Fibroblast of skin of left biceps (primary cell): ENCODE measurements at places on chromosomes 1 and 21.

DNA sequence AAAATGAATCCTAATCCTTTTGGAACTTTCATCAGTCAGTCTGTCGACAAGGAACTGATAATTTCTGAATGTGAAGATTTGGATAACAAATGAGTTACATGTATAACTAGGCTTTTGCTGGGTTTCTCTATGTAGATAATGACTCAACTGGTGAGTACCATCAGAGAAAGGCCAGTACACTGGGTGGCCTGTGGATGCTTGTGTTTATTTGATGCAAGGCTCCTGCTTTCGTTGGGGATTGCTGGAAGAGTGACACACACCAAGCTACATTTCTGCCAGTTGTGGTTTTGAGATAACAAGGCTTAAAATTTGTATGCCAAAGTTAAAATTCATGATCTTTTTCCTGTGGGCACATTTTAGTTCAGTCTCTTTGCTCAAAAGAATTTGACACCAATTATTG is 115.7 kb upstream of the UBE2U start:
- DNase-seq, result peak; percentile 34

GRCh38 chr1:23692308-23692871 is 784 bp downstream of the RPL11 start:
- DNase-seq, result no peak

GRCh38 chr1:67713057-67713846 is 28.3 kb downstream of the GADD45A start:
- peak; percentile 56 for DNase-seq

DNA sequence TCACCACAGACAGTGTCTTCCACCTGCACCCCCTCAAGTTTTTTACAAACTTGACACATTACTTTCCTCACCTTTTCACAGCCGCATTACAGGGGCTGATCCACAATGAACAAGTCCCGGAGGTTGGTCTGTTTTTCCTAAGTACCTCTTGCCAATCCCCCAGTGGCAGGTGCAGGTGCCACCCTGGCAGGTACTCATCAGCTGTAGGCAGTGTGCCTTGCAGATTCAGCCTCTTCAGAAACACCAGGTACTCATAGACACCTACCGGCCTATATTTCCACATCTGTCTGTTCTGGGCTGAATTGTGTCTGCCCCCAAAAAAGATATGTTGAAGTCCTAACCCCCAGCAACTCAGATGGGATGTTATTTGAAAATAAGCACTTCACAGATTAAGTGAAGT is 81.4 kb upstream of the CNIH3 start:
- no peak for DNase-seq

- no peak for DNase-seq
These were observed 25.3 kb upstream of the TMCO1 start for GRCh38 chr1:165793951-165794350.

- no peak for DNase-seq
These were observed 161.3 kb upstream of the C1orf21 start for GRCh38 chr1:184225283-184226099.

DNA sequence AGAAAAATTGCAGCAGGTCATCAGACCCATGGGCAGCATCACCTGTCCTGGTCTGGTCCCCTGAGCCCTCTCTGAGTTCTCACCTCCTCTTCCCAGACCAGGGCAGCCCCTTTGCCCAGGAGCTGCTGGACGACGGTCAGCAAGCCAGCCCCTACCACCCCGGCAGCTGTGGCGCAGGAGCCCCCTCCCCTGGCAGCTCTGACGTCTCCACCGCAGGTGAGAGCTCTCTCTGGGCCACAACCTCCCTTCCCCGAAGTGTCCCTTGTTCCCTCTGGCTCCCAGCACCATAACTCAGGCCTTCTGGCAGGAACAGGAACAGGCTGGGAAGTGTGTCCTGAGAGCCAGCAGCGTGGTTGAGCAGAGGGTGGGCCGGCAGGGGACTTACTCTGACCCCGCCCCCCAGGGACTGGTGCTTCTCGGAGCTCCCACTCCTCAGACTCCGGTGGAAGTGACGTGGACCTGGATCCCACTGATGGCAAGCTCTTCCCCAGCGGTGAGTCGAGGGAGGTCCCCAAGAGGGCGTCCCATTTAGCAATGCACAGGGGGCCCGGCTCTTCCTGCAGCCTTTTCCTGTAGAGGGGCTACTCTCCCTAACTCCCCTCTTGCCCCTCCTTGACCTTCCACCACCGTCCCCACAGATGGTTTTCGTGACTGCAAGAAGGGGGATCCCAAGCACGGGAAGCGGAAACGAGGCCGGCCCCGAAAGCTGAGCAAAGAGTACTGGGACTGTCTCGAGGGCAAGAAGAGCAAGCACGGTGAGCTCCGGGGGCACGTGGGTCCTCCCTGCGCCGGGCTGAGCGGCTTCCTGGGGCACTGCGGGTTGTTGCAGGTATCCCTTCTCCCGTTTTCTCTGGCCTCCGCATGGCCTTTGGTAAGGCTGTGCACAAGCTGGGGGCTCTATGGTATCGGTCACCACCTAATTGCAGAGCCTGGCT is 2.4 kb downstream of the ELF3 start:
- DNase-seq, result no peak
